ENCODE measurements at places on chromosomes 16 and 17.

- DNase-seq, result no peak
Measured at GRCh38 chr17:29941334-29941733, at the start of gene EFCAB5. Gene EFCAB5, plus strand, starts transcription at chr17:29941634. Its CDS starts 163 bp downstream, at chr17:29941797.

DNA sequence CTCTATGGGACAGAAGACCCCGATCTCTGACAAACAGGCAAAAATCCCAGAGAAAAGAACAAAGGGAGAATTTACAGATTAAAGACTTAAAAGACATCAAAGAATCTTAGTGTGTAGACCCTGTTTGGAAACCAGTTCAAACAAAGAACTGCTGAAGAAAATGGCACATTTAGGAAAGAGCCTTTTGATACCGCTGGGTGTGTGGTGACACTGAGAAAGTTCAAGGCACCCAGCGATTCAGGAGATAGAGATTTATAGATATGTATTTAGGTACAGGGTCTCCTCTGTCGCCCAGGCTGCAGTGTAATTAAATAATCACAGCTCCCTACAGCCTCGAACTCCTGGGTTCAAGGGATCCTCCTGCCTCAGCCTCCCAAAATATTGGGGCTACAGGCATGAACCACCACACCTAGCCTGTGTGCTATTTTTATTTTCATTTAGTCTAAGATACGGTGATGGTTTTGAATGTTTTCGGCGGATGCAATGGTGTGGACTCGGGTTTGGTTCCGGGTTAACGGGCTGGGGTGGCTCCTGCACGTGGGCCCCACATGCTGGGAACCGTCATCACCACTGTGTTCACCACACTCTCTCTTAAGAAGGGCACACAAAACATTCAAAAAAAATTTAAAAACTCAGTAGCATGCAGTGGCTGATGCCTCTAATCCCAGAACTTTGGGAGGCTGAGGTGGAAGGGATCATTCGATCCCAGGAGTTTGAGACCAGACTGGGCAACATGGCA, 114.0 kb downstream of the ZNF778 start:
- DNase-seq, result peak; percentile 67

DNA sequence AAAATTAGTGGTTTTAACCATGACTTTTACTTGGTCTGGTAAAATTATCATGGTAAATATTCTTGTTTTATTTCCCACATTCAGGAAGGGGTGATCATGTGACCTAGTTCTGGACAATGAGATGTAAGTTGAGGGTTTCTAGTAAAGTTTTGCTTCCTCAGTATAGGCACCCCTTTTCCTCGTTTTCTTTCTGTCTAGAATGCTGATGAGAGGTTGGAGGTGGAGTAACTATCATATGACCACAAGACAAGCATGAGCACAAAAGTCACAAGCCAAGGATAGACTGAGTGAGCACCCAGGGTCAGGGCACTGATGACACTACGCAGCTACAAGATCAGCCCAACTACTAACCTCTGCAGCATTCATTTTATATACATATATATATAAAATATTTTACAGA, 53.9 kb downstream of the MYO1D start:
- DNase-seq, result no peak

- no peak for DNase-seq
Measured at GRCh38 chr16:81238296-81239011, at the start of gene BCO1. Gene BCO1, plus strand, starts transcription at chr16:81238689. Its CDS starts 220 bp downstream, at chr16:81238909.

DNA sequence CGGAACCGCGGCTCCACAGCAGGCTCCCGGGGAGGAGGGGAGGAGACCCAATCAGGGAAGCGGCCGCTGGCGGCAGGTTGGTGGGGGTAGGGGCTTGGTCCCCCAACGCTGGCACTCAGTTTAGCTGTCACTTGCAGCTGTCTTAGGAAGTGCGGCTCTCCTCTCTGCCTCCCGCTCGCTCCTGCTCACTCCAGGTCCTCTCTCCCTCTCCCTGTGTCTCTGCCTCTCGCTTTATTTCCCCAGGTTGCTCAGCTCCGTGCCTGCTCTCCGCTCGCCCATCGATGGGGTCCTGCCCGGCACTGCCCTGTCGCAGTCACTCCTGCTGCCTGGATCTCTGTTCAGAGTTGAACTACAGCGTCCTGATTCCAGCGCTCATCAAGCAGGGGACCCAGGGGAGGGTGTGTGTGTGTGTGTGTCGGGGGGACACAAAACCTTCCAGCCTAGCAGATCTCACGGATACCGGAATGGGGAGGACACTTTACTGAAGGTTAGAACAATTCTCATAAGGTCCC, 145.6 kb downstream of the ENGASE start:
- DNase-seq, result no peak

- no peak for DNase-seq
Measured at GRCh38 chr16:86193528-86194193, 294.7 kb downstream of the IRF8 start.

GRCh38 chr16:77271532-77272426, 72.6 kb downstream of the SYCE1L start:
- no peak for DNase-seq

GRCh38 chr17:35291802-35292201, 48.9 kb downstream of the SLFN5 start:
- no peak for DNase-seq

DNA sequence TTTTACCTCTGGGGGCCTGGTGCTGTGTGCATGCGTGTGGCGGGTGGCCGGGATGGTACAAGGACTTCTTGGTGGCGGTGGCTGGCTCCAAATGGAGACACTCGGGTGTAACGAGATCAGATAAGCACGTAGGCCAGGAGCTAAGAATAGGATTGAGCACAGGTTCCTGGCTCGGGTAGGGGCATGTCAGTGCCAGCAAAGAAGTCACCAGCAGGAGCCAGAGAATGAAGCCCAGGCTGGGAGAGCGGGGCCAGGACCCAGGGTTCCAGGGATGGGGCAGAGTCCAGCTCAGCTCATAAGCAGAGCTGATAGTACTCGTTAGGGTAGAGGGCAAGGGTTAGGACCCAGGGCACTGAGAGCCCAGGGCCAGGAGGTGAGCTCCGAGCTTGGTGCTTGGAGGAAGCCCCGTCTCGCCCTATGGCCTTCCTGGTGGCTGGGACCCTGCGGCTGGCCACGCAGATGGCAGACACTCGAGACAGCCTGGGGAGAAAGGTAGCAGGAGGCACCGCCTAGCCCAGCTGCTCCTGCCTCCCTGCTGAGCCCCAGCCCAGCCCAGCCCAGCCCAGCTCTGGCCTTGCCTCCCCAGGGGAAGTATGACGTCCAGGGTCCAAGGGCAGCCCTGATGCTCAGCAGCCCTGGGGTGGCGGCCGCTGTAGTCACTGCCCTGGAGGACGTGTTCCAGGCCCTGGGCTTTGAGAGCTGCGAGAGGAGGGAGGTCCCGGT, 8.9 kb downstream of the ZNF213 start:
- no peak for DNase-seq

DNA sequence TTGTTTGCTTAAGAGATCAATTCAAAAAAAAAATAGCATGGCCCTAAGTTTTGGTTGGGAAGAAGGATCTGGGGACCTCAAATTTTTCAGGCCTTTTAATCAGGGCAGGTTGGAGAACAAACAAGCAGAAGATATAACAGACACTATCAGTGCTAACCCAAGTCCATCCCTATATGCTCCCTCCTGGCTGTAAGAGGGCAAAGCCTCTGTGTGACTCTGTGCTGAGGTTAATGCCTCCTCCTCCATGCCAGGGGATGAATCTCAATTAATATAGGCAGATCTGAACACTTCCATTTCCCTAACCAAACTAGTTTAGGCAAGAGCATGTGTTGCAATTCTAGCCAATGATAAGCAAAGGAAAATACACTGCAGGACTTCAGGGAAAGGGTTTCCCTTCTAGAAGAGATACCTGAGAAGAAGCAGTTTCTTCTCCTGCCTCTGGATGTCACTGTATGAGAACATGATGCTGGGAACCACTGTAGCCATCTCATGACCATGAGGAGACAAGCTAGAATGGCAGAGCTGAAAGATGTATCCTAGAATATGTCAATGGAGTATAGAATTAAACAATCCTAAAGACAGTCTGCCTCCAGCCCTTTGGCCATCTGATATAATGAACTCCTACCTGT, 76.0 kb downstream of the CHD9NB start:
- no peak for DNase-seq

DNA sequence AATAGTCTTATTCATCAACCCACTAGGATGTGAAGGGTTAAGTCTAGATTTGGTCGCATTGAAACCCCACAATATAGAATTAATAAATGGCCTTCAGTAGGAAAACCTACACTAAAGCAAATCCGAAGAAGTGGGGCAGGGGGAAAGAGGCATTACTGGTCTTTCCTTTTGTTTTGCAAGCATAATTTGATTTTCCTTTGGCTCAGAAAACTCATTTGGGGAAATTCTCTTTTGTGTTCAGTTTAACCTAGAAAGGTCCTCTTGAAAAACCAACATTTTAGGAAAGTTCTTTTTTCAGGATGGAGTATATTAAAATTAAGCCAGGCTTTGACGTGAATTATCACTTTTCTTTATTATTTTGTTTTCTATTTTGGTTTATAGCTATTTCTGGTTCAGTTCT, 31.7 kb downstream of the ERCC4 start:
- DNase-seq, result no peak

DNA sequence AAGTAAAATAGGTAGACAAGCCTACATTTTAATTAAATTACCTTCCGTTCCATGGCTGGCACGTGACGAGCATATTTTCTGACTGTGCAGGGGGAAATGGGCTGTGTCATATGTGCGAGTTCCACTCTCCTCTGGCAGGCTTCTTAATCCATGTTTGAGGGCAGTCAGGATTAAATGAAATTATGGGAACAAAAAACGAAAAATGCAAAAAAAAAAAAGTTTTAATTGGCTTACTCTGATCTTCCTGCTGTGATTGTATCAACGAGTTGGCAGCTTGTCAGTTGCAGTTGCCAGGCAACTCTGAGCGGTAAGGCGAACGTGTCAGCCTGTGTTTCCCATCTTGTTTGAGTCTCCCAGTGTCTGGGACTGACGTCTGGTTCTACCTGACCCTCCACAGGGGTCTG, 302.9 kb upstream of the XYLT1 start:
- no peak for DNase-seq

- no peak for DNase-seq
Measured at GRCh38 chr16:79653373-79653891, 52.9 kb upstream of the MAF start.

DNA sequence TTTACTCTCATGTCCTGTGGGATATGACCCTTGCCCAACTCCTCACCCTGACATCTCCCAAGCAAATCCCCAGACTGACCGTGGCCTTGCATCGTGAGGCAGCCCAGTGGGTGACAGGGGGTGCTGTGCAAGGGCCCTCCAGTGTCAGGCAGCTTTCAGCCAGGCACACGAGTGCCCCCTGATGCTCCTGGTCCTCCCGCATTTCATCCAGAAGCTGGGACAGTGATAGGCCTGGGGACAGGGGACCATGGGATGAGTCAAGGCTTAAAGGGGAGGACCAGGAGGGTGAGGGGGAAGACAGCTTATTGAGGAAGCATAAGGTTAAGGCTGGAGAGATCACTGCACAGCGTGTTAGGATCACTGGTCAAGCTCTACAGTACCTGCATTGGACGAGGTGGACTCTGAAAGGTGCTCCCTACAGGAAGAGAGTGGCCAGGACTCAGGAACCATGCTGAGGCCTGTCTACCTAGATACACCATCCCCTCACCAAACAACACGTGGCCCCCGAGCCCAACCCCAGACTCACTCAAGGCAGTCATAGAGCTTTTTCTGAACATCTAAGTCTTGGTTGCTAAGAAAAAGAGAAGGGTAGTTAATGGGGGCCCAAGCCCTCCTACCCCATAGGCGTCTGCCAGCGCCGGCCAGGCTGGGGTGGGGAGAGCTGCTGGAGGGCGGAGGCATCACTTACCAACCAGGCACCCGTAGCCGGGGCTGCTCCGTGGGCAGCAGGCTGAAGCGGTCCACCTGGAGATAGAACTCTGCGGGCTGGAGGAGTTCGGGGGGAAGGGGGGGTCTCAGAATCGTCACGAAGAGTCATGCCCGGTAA, 998 bp downstream of the ACD start:
- DNase-seq, result peak; percentile 30

GRCh38 chr17:740240-741017, 8.0 kb downstream of the TLCD3A start:
- DNase-seq, result peak; percentile 44

GRCh38 chr16:88334778-88335720, 47.7 kb upstream of the ZNF469 start:
- DNase-seq, result no peak

DNA sequence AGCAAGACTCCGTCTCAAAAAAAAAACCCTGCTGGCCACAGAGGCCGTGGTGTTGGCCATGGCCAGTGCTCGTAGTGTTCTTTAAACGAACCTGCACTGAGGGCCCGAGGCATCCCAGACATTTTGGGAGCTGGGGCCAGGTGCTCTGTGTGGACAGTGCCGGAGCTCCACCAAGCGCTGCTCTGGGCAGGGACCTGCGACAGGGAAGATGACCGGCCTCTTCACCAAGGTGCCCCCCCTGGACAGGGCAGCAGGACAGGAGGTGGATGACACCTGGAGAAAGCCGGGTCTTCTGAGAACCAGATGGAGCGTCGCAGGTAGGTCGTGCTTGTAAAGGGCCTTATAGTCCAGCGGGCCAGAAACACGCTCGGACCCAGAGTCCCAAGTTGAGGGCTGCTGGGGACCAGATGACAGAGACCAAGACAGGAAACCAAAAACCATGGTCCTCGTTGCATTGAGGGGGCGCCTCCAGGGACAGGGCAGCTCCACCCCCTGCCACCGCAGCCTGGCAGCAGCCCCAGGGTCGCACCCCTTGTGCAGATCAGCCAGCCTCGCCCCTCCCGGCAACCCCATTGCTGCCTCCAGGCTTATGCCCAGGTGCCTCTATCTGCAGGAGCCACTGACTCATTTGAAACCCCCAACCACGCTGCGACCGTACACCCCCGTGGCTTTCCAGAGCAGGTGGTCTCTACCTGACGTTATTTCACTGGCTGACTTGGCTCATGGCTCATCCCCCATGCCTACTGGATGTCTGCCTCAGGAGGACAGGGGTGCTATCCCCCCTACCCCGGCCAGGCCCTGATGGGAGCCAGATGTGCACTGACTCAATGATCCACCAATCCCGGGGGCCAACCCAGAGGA, 4.2 kb upstream of the NTN3 start:
- no peak for DNase-seq

GRCh38 chr16:11181899-11182279, 74.1 kb downstream of the SOCS1 start:
- DNase-seq, result peak; percentile 68

- DNase-seq, result no peak
Measured at GRCh38 chr16:50607051-50607431, 58.8 kb downstream of the NKD1 start.

DNA sequence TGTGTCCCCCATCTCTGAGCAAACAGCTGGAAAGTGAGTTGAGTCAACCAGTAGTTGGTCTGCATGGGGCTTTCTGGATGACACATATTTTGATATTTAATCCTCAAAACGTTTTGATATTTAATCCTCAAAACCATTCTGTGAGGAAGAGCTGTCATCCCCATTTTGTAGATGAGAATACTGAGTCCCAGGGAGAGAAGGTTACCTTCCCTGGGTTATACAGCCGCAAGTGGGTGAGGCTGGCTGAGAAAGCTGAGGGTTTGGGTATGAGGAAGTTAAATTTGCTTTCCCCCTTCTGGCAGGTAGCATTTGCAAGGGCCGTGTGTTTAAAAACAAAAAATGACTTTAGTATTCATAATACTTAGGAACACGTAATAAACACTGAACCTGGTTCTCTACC, 447.2 kb downstream of the XYLT1 start:
- DNase-seq, result no peak

- no peak for DNase-seq
Measured at GRCh38 chr16:89864527-89864820, 8.9 kb upstream of the TCF25 start.
